ENCODE measurements at places on chromosomes 12 and 14.

GRCh38 chr12:48889679-48890078, 24.0 kb upstream of the RND1 start:
- DNase-seq = no peak

DNA sequence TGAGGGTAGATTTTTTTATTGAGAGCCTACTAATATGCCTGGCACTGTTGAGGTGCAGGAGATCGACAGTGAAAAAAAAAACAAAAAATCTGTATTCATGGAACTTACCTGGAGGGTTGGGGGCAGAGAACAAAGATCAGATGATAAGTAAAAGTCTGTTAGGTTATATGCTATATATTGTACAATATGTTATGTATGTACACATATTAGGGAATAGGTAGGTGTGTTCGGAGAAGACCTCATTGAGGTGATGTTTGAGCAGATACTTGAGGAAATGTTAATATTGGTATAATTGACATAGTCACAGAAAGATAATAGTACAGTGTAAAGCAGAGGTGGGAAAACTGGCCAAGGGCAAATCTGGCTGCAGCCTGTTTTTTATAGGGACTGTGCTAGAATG, 5.6 kb downstream of the ARF6 start:
- DNase-seq = no peak

GRCh38 chr14:89669193-89669592, 252.2 kb upstream of the FOXN3 start:
- DNase-seq = peak; percentile 85

- no peak for DNase-seq
Observed at GRCh38 chr12:53077030-53077429, 2.2 kb downstream of the SPRYD3 start.

DNA sequence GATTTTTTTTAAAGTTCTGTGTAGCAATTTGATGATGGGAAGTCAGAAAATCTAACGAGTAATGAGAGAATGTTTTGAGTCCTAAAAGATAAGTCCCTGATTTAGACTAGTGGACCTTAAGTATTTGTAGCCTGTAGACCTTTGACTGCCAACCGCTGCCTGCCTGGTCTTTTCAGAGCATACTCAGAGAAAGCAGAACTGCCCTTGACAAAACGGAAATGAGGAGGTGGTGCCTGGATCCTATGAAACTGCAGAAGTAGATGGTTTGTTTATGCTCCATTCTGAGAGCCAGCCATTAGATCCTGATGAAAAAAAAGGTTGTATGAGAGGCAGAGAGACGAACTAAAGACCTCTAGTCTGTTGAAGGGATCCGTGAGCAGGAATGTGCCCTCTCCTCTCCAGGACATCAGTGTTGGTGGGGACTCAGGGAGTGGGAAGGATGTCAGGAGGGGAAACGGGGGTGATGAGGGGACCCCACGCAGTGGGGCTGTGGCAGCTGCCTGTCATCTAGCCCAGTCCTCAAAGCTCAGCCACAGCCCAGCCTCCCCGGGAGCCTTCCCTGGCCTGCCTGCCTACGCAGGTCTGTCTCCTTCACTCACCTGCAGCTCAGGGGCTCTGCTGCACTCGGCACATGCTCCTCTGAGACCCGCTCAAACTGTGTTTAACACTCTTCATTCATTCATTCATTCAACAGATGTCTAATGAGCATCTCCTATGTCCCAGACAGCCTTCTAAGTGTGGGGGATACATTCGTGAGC, 447.5 kb downstream of the AACS start:
- DNase-seq = no peak

DNA sequence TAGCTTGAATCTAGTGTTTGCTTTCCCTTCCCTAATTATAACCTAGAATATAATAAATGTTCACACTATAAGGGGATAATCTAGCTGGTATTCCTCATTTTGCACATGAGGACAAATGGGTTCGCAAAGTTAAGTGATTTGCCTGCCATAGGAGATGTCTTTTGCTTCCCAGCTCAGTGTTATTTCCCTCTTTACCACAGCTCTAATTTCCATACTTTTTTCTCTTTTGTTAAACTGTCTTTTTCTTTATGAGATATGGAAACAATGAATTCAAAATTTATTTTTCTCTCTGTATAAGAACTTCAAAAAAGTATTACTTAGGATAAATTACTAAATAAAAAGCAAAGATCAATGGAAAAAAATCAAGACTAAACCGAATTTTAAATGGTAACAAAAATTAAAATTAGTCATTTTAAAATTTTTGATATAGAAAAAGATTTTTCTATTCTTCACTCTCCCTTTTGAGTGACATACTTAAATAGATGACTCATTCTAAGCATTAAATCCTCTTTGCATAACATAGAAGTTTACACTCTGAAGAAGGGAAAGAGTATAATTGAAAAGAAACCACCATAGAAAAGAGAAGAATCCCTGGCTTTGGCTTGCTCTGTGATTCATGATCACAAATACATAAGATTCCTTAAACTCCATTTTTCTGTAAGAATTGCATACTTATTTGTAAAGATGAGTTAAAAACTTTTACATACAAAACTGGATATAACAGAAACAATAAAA, 97.3 kb downstream of the INSM2 start:
- DNase-seq = no peak

DNA sequence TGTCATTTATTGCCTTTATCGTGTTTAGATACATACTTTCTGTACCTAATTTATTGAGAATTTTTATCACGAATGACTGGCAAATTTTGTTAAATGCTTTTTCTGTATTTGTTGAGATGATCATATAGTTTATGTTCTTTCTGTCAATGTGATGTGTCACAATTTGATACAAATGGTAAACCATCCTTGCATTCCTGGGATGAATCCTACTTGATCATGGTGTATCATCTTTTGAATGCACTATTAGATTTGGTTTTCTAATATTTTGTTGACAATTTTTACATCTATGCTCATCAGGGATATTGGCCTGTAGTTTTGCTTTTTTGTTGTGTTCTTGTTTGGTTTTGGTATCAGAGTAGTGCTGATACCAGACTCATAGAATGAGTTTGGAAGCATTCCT, 185.1 kb downstream of the NUBPL start:
- DNase-seq = no peak

DNA sequence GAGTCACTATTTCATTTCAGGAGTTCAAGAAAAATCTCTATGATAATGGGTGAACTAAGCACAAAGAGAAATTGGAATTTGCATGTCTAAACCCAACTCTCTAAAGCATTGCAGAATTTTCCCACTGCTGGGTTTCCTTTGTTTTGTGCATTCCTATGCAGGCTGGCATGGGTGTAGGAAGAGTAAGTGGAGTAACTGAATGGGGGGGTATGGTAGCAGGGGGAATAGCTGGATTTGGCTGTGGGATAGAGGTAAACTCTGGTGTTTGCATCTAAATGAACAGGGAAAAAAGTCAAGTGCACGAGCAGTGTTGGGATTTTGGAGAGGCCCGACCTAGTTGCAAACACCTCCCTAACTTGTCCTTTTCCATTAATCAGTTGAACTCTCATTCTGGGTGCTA, 159.1 kb downstream of the ANO4 start:
- DNase-seq = no peak

- peak; percentile 69 for DNase-seq
Observed at GRCh38 chr12:104064031-104064841, at the start of gene HCFC2. Gene HCFC2 (plus strand): TSS chr12:104064531. CDS start chr12:104064561, 30 bp downstream.

- DNase-seq = no peak
Observed at GRCh38 chr12:4763549-4763948, 43.3 kb downstream of the GALNT8 start.

Measured in HL-60 (cell line).